CD4-positive, alpha-beta T cell treated with Interleukin-10 for 1 hour (primary cell): ENCODE measurements at places on chromosomes 12 and 14.

DNA sequence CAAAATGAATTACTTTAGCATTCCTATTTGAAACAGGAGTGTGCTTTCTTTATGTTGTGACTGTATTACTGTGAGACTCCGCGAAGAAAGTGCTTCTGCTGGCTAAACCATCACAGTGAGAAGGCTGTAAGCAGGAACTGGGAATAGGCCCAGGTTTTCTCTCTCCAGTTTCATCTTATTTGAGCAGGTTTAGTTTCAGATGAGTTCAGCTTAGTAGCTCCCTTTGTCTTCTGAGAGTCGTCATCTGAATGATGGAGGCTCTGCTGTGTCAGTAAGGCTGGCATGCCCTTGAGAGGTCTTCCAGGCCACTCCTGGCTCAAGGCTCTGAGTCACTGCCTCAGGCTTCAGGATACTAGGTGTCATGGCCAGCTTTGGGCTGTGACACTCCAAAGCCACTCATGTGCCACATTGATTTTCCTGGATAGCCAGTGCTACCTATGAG is 205.6 kb upstream of the RGS6 start:
- no peak for DNase-seq

GRCh38 chr12:20411345-20411744 is 43.0 kb downstream of the PDE3A start:
- no peak for DNase-seq

- DNase-seq: no peak
These were observed 284.5 kb downstream of the DPF3 start for GRCh38 chr14:72609205-72609916.

- no peak for DNase-seq
These were observed 98.9 kb downstream of the NUMB start for GRCh38 chr14:73359445-73359844.

DNA sequence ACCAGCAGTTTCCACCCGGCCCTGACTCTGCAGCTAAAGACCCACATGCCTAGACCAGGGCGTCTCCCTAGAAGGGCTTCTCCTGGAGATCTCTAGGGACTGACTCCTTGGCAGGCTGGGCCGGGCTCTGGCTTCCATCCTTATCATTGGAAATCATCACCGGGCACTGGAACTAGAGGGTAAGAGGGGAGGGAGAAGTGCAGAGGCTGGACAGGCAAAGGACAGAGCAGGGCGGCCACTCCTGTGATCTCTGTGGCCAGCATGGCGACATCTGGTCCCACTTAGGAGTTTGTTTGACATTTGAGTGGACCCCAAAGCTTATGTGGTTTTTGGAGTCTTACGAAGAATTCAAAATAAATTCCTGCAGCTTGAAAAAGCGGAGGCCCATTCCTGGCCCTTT is 7.1 kb downstream of the LTBP2 start:
- DNase-seq: no peak

DNA sequence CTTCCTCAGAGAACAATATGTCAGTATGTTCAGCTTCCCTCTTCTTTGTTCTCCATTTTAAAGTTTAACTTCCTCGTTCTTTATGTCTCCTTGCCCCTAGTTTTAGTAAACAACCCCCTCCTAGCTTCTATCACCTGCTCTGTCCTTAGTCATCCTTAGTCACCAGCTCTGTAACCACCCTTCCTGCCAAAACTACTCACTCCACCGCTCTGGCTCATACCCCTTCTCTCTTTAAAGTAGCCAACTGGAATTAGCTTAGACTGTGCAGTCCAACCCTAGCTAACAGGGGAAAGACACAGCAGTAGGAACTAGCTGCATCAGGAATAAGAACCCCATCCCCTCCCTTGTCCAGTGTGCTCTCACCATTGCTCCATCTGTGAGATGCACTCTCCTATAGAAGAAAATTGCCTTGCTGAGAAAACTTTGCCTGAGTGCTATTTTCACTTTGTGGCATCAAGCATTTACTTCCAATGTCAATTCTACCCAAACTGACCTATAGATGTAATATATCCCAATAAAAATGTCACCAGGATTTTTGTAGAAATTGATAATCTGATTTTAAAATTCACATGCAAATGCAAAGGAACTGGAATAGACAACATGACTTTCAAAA is 603.2 kb downstream of the C12orf50 start:
- DNase-seq: no peak

DNA sequence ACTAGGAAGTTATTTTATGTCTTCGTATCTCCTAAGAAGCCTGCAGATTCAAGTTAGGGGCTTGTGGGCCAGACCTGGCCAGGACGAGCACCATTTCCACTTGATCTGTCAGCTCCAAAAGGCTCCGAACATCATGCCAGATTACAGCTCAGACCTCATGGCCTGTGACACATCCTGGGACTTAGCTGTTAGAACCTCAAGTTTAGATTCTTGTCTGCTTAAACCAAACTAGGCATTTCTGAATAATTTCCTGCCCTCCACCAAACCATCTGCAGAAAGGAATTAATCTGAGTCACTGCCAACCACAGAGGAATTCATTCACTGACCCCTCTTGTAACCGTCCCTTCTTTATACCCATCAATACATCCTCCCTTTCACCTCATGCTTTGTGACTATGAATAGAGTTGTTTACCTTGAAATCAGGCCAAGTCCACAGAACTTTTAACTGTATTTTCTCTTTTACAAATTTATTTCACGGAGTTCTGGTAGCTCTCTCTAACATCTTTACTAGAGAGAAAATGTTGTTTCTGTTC is 120.3 kb downstream of the FBXL14 start:
- no peak for DNase-seq

DNA sequence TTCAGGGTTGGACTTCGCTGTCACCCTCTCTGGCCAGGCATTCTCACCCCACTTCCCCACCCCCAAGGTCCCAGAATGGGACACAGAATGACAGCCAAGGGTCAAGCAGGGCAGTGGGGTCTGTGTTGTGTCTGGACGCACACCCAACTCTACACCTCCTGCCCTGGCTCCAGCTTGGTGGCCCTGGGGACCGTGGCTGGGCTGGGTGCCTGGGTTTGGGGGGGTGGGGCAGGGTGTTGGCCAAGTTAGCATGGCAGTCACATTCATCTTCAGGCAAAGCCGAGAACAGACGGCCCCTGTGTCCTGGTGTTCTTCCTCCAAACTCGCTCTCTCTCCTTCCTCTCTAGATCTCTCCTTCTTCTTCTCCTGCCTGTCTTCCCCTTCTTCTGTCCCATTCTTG is 5.6 kb downstream of the LRP1 start:
- DNase-seq: no peak

GRCh38 chr12:100138803-100139098 is 3.9 kb downstream of the BLTP3B start:
- DNase-seq: no peak

DNA sequence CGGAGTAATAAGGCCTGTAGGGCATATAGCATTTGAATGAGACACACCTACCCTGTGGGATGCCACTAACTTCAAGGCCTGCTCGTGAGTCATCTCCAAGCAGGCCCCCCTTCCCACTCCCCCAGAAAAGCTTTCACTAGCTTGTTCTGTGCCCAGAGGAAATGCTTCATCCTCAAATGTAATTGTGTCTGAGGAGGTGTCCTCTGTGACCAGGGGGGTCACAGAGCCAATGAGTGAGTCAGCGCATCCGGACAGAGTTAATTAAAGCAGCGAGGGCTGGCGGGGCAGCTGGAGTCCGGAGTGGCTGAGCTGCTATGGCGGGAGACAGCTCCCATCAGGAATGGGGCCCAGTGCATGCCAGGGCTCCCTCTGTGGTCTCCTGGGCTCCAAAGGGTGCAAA is 27.0 kb upstream of the ESRRB start:
- DNase-seq: no peak

GRCh38 chr14:73234029-73234428 is 3.3 kb upstream of the PAPLN start:
- DNase-seq: no peak

DNA sequence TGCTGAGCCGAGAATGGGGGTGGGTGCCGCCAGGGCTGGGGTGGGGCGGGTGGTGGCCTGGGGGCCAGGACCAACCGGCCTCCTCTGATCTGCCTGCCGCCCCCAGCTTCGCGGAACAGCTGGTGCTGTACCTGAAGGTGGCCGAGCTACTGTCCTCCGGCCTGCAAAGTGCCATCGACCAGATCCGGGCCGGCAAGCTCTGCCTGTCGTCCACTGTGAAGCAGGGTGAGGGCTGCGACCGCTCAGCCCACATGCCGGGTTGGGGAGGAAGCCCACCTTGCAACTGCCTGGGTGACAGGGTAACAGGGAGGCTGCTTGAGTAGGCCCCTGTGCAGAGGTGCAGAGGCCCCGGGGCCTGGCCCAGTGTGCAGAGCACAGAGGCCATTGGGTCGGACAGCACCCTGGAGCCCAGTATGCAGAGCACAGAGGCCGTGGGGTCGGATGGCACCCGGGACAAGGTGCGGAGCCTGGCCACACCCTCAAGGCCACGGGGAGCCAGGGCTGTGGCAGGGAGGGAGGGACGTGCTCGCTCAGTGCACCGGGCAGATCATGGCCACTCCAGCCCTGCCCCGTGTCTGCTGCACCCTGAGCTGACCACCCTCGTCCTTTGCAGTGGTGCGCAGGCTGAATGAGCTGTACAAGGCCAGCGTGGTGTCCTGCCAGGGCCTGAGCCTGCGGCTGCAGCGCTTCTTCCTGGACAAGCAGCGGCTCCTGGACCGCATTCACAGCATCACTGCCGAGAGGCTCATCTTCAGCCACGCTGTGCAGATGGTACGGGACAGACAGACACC is 9.5 kb upstream of the PUS1 start:
- no peak for DNase-seq

DNA sequence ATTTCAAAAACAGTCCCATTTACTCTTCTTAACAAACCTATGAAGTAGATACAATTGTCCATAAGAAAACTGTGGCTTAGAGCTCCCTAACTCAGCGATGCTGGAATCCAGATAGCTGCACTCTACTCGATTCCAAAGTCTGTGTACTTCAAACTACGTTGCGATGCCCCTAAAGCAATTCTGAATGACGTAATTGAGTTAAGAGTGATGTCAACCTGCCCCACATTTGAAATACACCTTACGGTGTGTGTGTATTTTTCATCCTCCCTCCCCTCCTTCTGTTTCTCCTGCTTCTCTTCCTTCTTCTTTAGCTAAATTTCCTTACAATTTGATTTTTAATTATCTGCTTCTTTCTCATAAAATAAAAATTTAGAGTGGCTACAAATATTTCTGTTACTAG is 31.9 kb upstream of the RAP1B start:
- DNase-seq: no peak

DNA sequence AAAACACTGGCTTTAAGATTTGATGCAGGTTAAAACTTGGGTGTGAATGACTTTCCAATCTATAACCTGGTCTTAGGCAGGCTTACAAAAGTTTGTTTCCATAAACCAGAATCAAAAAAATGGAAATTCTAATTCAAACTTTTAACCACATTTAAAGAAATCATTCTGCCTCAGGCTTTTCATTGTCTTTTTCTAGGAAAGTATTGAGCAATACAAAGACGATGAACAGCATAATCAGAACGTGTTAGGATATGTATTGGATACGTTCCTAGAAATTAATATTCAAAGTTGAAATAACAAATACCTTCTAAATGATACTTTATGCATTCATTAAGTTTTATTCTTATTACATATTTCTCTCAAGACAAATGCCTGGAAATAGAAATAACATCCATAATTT is 172.9 kb downstream of the CEP128 start:
- DNase-seq: no peak

- no peak for DNase-seq
These were observed 16.1 kb downstream of the EML1 start for GRCh38 chr14:99809360-99809759.

DNA sequence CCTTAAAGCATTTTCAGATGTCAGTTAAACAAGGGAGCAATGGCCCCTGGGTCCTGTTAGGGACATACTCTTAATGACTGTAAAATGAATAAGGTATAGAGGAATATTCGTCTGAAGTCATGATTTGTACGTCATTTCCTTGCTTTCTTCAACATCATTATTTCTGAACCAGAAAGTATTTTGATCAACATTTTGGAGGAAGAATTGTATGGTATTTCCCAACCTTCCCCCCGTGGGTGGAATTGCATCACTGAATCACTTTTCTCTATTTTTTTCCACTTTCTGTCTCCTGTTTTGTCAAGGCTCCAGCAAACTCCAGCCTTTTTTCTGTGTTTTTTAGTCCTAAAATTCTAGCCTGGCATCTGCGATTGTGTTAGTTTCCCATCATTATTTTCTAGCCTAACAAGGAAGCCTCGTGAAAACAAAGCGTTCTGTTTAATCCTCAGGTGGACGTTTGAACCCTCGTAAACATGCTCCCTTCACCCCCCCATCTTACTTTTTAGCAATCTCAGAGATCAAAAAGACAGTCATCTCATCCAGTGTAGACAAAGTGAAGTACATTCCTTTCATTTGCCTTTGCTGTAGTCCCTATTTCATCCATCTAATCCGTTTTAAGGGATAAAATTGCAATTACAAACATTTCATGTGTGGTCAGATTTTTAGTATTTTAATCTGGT is 62.3 kb downstream of the ETV6 start:
- no peak for DNase-seq

DNA sequence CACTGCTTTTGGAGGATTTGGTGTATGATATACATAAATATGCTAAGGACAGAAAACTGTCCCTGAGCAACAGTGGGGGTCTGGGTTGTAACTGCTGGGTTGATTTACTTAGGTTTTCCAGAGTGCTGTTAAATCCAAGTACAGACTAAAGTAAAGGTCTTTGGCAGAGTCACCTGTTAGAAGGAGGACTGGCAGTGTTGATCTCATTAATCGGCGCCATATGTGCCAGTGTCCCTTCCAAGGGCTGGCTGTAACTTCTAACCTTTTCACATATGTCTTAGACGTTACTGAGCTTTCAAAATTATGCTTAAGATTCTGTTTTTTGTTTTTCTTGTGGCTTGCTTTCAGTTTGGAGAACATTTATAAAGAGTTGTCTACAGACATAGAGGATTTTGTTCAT is 5.1 kb downstream of the UNG start:
- no peak for DNase-seq

GRCh38 chr14:104140213-104140462 is 1.8 kb downstream of the KIF26A start:
- DNase-seq: no peak

DNA sequence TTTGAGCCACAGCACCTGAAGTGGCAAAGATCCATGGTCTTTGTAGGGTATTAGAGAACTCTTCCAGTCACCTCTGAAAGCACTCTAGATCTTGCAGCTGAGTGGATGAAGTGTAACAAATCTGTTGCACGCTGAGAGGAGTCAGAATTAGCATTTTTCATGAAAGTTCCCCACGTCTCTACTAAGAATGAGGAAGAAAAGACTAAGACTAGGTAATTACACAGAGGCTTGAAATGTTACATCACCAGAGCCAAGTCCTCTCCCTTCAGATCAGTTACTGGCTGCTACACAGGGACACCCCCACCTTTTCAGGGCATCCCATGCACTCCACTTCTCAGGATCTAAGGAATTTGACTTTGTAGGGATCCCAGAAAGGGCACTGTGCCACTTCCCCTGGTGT is 98.6 kb upstream of the FKBP4 start:
- no peak for DNase-seq

GRCh38 chr12:45730348-45731189 is 1.1 kb downstream of the ARID2 start:
- peak; percentile 72 for DNase-seq

GRCh38 chr14:78278464-78279250 is 108.5 kb downstream of the NRXN3 start:
- DNase-seq: no peak
